Glomerular endothelial cell (primary cell): ENCODE measurements at places on chromosomes 11 and 22.

DNA sequence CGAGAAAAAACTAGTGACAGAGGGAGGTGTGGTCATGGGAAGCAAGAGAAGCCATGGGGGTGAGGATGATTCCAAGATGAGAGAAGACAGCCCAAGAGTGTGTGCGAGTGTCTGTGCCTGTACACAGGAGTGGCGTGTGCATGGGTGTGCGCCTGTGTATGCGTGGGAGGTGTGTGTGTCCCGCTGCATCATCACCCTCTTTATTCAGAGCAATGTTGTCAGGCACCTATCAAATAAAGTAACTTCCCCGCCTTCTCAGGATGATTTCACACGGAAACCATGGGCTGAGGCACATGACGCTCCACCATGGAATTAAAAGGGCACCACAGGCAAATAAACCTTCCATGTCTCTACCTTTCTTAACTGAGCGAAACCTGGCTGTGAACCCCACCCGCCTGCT, 24.6 kb downstream of the MS4A10 start:
- DNase-seq = no peak

DNA sequence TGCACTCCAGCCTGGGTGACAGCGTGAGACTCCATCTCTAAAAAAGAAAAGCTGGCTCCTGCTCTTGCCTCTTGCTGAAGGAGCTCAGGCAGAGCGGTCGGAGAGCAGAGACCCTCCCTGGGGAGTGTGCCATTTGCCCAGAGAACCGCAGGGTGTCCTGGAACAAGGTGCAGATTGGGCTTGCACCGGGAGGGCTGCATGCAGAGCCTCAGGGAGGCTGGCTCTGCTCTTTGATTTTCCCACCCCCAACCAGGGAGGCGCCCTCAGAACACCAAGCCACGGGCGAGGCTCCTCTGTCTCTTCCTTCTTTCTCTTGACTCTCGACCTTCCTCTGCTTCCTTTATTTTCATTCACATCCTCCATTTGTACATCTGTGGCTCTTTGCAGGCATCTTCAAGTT, 889.1 kb downstream of the OPCML start:
- no peak for DNase-seq

DNA sequence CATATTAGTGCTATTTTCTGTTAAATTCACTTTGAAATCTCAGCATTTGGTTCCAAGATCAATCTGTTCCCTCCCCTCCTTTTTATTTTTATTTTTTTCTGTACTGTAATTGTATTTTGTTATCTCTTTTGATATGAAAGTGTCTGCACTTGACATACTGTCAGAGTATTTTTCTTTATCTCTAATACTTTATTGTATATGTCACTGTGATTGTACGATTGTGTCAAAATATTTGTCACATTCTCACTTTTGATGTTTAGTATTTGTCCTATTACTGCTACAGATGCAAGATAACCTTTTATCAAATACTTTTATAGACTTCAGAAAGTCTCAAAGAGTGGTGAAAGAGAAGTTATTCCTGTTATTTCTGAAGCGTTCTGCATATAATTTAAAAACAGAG, 323.5 kb downstream of the JRKL start:
- no peak for DNase-seq

DNA sequence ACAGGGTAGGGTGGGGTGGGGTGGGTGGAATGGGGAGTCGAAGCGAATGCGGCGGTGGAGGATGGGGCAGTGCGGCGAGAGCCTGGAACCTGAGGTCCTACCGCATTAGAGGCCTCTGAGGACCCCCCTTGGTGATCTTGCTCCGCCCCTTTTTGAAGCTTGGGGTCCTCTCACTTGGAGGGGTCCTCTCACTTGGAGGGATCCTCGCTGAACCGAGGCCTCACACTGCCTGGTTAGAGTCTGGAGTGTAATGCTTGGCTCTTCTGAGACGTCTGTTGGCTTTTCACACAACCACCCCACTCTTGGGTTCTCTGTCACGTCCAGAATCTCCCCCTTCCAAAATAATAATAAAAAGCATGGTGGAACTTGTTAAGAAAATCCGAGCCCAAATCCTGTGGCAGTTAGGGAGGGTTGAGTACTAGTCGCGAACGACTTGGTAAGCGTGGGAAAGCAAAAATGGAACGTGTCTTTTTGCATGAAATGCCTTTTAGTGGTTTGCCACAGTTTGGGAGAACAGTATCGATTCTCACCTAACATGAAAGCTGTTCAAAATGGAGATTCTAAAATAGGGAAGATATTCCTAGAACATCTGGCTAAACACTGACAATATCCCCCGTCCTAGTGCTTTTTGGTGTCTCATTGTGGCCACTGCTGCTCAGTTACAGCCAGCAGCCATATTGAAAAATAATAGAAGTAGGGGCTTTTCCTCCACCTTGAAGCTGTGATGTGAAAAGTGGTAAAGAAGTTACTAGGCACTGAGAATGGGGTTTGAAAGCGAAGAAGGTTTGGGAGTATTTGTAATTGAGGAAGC, 822 bp downstream of the RBX1 start:
- DNase-seq = no peak

DNA sequence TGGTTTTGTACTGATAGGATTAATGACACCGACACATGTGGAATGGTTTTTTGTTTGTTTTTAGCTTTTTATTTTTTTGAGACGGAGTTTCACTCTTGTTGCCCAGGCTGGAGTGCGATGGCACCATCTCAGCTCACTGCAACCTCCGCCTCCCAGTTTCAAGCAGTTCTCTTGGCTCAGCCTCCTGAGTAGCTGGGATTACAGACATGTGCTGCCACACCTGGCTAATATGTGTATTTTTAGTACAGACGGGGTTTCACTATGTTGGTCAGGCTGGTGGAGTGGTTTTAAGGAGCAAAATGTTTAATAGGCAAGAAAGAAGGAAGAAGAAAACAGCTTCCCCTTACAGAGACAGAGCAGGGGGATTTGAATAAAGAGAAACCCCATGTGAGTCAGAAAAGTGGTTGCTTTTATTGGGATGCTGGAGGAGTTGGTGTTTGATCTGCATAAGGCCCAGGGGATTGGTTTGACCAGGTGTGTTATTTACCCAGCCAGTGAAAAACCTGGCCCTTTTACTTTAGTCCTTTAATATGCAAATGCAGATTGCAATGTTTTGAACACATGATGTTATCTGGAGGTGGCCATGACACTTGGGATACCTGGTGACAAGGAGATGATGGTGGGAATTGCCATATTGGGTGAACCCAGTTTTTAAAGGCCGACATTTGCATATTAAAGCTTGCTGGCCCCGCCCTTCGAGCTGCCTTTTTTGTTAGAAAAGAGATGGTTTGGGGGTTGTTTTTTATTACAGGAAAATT, 24.3 kb downstream of the SUSD2 start:
- DNase-seq = no peak

- no peak for DNase-seq
Observed at GRCh38 chr11:76768088-76768908, 14.9 kb upstream of the TSKU start.

DNA sequence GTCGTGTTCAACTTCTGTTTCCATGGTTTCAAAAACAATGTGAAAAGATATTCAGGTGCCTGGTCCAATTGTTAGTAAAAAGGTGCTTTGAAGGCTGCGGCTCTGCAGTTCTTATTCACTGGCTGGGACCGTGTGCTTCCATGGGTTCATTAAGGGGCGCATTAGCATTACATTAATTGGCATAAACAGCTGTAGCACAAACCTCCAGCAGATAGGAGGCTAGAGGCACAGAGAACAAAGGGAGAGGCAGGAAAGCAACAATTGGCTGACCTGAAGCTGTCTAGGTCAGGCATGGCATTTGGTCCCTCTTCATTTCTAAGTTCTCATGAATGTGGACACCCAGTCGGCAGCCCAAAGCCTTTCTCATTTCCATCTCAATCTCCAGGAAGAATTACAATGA, 16.6 kb downstream of the PAK1 start:
- DNase-seq = no peak

- no peak for DNase-seq
Observed at GRCh38 chr11:7448201-7448600, 37.1 kb upstream of the OLFML1 start.
